ENCODE measurements at places on chromosomes 13 and 19. TPM values are rescaled to one million over a fixed set of nuclear protein-coding genes. Genes with fewer than 3 reads are reported as not detected.

The SELENOV gene
- total RNA-seq, result 6.9 TPM

The RFPL4A gene
- total RNA-seq, result not detected

The IL12RB1 gene
- total RNA-seq, result not detected

The KIR3DL1 gene
- not detected for total RNA-seq

The GRIN3B gene
- total RNA-seq, result 1.4 TPM

The ANKLE1 gene
- 16.5 TPM for total RNA-seq

The LILRB4 gene
- not detected for total RNA-seq

The SIGLEC12 gene
- total RNA-seq, result not detected

The IRS2 gene
- total RNA-seq, result 10.1 TPM

The TNFSF9 gene
- total RNA-seq, result 2.1 TPM

The MEIOSIN gene
- total RNA-seq, result 0.07 TPM

The PROZ gene
- total RNA-seq, result not detected

The LMTK3 gene
- 14.4 TPM for total RNA-seq

The URAD gene
- not detected for total RNA-seq

The C5AR2 gene
- not detected for total RNA-seq

The CD209 gene
- total RNA-seq, result not detected

The TPT1 gene
- total RNA-seq, result 2,239 TPM

The TUBA3C gene
- not detected for total RNA-seq

The SLC25A23 gene
- 42.9 TPM for total RNA-seq

The CELF5 gene
- total RNA-seq, result 4.8 TPM

The ZNF577 gene
- 39.4 TPM for total RNA-seq

The KLK11 gene
- not detected for total RNA-seq

The GJA3 gene
- total RNA-seq, result 0.92 TPM

The TPGS1 gene
- 8.1 TPM for total RNA-seq

The KPTN gene
- 33.6 TPM for total RNA-seq

The IZUMO2 gene
- 0.81 TPM for total RNA-seq

The XRCC1 gene
- total RNA-seq, result 38.0 TPM

The ZNF665 gene
- 3.7 TPM for total RNA-seq

The PGLYRP1 gene
- total RNA-seq, result not detected

The IGSF23 gene
- total RNA-seq, result not detected

The AMER2 gene
- total RNA-seq, result 0.04 TPM

The ZNF317 gene
- 52.8 TPM for total RNA-seq

The CALR3 gene
- total RNA-seq, result 0.44 TPM
